ENCODE measurements at places on chromosomes 5 and 9.
A peak's percentile ranks its signal among the peaks of the same experiment; 100 is the strongest.

GRCh38 chr5:107032629-107033028, 638.1 kb downstream of the EFNA5 start:
- DNase-seq: peak; percentile 23

DNA sequence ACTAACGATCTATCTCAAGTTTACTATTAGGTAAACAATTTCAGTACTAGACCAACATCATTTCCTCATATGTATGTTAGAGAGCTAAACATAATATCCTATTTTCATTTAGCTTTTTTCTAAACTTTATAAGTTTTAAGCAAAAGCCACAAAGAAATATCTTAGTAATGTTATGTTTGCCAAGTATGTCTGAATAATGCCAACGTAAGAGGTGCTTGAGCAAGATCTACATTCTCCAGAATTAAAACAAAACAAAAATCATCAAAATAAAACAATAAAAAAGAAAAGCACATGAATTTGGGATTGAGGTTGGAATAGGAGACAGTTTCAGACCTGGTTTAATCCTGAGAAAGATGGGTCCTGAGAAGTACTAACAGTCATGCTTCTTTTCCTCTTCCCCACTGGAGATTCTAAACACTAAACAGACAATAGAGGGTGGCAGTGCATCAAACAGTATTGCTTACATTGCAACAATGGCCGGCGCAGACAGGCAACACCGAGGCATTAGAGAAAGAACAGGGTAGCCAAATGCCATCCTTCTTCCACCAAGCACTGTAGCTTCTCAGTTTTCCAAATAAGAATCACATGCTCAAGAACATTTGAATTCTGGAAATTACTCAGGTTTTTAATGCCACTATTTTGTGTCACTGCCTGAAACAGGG, 33.6 kb downstream of the CSNK1A1 start:
- no peak for DNase-seq

GRCh38 chr9:98635374-98635773, 73.4 kb downstream of the GABBR2 start:
- peak; percentile 53 for DNase-seq

DNA sequence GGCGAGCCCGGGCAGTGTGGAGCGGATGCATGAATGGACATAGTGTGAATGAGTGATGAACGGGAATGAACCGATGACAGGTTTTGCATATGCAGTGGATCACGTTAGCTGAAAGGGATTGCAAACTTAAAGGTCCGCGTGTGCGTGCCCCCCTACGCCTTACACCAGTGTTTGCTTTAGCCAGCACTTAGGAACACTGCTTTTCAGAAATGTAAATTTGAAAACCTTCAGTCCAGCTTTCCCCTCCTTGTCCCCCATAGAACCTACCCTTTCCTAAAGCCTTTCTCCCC, 692 bp downstream of the PSAT1 start:
- no peak for DNase-seq

DNA sequence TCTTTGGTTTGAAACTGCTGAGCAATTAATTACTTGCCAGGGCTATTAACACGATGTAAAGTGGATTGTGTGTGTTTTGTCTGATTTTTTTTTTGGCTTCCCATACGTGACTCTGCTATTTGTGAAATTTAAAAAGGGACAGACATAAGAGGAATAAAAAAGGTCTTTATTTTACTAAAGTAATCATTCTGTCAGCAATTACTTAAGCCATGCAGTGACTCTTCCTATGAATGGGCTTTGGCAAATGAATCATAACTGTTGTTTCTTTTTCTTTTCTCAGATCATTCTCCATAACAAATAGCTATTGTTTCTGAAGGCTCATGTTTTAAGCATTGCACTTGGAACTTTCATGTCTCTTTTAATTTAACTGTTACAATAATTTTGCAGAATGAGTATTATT, 461.3 kb upstream of the RORB start:
- DNase-seq: peak; percentile 18

GRCh38 chr5:91495699-91496098, 112.6 kb upstream of the ARRDC3 start:
- DNase-seq: no peak

DNA sequence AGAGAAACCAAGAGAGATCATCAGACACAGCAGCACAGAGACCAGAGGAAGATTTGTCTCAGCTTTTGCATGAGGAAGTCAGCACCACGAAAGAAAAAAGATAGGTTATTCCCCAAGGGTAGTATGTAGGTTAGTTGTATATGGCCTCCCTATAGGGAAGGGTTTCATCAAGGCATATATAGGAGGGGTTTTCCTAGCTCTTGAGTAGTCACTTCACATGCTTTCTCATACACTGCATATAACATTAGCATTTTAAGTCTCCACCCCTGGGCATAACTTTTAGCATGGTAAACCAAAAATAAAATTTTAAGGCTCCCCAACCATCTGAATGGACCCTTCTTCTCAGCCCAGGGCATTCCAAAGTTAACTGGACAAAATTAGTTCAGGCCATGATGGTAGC, 1571.6 kb upstream of the ACO1 start:
- no peak for DNase-seq

- DNase-seq: peak; percentile 13
Observed at GRCh38 chr5:112529525-112529924, 110.4 kb upstream of the EPB41L4A start.

DNA sequence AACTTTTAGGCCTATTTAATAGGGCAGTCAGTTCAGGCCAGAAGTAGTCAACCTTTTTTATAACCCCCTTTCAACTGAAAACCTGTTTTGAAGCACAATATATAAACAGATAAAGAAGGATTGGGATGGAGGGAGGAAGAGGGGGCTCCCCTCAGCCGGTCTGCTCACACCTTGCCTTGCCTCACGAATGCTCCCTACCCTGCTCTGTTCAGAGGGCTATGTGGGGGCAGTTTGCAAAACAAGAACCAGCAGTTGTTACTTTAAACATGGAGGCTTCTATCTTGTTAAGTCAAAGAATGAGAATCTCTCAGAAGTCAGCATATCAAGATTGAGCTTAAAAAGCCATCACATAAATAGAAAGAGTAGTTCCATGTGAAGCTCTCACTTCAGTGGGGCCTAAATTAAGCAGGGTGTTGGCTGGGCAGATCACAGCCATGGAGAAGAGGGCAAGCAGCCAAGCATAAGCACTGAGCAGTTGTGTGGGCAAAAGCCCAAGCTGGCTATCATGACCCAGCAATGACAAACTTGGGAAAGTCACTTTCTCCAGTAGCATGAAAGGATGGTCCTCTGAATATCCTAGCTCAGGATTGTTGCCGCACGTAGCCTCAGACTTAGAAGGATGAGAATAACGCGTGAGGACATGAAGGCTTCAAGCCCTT, 70.6 kb downstream of the ALDH1A1 start:
- DNase-seq: no peak

DNA sequence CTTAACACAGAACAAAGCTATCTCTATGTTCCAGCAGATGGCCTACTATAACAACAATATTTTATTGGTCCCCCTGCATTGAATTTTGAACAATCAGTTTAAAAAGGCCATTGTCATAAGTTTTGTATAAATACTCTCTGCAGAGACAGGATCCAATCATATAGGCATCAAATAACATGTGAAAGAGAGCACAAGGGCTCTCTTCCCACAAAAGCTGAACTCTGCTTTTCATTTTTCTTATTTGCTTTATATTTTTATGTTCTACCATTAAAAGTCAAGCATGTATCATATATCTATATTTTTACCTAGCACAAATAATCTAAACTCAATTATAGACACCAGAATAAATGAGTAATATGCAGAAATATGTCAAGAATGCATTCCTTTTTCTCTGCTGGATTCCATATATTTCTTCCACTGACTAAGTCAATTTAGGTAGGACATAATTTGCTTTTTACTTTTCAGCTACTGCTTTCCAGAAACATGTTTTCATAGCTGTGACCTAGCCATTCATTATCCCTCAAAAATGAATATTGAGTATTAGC, 143.6 kb downstream of the CDH9 start:
- DNase-seq: peak; percentile 49

DNA sequence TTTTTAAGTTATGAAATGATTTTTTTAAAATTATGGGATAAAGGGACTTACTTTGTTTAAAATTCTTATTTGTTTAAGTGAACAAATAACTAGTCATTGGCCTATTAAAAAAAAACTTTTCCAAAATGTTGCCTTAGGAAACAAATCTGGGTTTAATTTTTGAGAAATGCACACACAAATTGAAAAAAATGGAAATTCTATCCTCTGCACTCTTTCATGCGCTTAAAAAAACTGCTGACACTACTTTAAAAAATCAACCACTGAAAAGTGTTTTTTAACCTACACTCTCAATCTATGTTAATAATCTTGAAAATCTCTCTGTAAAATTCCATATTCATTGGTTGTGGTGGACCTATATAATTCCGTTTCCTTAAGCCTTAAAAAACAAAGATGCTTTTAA, 163.4 kb upstream of the DAB2 start:
- DNase-seq: no peak

GRCh38 chr5:135393691-135394090, 5.3 kb downstream of the MACROH2A1 start:
- no peak for DNase-seq

GRCh38 chr9:109931623-109932022, 151.6 kb downstream of the PALM2AKAP2 start:
- DNase-seq: no peak

- DNase-seq: no peak
Observed at GRCh38 chr9:90821697-90822096, 20.1 kb downstream of the SYK start.

DNA sequence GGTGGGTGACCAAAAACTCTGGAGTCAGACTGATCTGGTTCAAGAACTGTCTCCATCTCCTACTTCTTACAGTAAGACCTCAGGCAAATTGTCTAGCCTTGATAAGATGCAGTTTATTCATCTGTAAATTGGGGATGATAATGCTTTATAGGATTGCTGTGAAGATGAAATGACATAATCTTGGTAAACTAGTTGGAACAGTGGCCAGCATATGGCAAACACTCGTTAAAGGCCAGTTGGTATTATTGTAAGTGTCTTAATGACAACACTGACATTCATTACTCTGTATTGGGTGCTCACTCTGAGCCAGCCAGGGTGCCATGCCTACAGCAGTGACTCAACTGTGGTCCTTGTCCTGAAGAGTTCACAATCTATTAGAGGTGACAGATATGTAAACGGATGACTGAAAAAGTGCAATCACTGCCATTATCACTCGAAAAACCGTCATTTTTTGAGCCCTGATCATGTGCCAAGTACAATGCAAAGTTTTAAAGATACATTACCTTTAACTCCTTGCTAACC, 84.9 kb upstream of the HSPA9 start:
- no peak for DNase-seq

DNA sequence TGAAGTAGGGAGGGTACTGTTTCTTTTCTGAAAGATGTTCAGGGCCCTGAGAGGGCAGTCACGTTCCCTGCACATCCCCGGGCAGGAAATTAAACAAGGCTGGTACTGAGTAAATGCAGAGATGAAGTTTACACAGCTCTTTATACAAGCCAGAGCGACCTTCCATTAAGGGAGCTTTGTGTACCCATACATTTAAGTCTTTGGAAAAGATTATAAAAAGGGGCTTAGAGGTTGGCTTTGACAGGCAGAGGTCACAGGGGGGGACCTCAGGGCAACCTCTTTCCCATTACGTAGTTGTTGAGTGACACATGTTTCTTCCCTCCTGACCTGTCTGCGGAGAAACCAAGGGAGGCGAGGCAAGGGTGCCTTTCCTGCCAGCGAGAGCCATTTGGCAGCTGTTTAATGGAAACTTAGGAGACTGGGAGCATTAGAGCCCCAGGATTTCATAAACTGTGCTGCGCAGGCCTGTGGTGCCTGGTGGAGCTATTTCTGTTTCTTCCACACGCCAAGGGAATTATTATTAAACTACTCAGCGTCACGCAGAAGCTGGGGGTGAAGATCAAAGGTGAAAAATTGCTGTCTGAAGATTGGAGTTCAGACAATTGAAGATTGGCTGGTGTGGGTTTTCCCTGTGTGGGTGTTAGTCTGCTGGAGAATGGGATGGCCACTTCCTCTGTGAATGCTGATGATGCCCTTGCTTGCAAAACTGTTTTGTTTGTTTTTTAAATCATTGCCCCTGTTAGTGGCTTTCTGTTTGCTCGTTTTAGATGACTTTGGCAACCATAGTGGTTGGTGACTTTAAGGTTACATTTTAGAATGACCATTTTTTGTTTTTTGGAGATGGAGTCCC, 3.2 kb upstream of the SMIM32 start:
- no peak for DNase-seq

DNA sequence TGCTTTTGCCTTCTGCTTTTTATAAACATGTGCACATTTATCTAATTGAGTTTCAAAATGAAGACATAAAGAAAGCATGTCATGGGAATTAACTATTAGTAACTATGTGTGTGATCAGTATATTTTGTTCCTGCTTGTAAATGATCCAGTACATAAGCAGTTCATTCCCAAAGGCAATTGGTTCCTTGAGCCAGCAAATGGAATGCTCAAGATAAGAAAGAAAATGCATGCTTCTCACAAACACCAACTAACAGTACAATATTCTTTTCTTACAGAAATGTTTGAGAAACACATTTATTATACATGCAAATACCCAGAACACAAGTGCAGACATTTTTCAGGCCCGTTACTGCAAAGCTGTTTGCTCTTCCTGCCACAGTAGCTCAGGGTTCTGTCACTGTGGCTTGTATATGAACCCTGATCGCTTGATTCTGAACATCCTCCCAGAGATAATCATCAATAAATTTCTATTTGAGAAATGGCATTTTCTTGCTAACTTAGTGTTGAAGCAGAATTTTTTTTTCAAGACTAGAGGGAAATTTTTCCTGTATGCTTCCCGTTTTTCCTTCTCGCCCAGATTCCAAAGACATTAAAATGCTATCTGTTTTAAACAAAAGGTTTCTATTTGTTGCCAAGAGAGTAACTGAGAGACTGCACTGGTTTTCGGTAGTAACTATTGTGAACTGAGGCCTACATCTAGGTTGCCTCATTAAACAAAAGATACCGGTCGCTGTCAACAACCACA, 1.9 kb downstream of the GNAQ start:
- DNase-seq: no peak

DNA sequence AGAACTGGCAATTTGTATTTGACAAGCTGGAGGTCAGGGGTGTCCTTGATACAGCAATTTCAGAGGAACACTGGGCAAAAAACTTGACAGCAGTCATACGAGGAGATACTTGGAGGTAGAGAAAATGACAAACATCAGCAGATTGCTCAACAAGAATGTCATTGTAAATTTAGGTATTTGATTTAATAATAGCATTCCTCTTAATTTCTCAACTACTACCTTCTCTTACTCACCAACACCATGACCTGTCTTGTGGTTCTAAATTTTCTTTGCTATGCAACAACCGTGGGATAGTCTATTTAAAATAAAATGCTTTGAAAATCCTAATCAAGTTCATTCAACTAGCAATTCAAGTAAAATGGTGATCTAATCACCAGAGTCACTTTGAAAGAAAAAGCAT, 128.4 kb downstream of the DNAH5 start:
- peak; percentile 63 for DNase-seq

DNA sequence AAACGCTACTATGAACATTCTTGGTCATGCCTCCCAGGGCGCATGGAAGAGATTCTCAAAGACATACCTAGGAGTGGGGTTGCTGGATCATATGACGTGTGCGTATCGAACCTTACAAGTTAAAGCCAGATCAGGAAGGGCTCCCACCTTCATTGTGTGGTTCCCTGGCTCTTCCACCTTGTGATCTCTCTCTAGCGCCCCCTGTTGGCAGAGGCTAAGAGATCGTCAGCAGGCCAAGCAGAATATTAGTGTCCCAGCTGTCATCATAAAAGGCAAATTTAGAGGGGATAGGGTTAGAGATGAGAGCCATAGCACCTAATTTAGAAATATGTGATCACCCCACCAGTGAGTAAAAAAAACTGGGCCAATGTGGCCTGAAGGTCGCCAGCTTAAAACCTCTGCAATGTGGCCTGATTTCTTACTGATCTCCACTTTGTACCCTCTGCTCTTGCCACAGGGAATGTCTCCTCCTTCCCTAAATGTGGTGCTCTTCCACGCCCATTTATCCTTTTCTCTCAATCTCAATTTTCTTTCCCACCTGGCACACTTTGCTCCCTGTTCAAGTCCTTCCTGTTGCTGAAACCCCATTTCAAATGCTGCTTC, 91.7 kb upstream of the SHB start:
- DNase-seq: no peak

All from foreskin keratinocyte (primary cell).